ENCODE measurements at places on chromosomes 4 and X. TPM values are rescaled to one million over a fixed set of nuclear protein-coding genes. Genes with fewer than 3 reads are reported as not detected.

ERAS gene
- not detected for total RNA-seq

DNA sequence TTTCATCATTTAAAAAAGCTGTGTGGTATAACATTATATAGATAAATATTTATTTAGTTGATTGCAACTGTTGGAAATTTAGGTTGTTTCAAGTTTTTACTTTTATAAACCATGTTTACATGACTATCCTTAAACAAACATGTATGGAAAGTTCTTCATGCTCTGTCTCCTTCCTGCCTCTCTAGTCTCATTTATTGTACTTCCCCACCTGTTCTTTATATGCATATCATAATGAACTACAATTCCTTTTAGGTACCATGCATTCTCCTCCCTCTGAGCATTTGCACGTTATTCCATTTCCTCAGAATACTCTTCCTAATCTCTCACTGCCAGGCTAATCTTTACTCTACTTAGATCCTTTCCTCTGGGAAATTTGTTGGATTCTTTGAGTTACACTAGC lies 16.9 kb upstream of the ADH6 start:
- H3K27ac ChIP-seq: no peak overlapping the region
- H3K4me3 ChIP-seq: no peak overlapping the region
- H3K36me3 ChIP-seq: no peaks in the 10 kb centered on the region
- no peaks in the 10 kb centered on the region for H3K4me1 ChIP-seq
- no peak for DNase-seq
- H3K27me3 ChIP-seq: no peaks in the 10 kb centered on the region

DNA sequence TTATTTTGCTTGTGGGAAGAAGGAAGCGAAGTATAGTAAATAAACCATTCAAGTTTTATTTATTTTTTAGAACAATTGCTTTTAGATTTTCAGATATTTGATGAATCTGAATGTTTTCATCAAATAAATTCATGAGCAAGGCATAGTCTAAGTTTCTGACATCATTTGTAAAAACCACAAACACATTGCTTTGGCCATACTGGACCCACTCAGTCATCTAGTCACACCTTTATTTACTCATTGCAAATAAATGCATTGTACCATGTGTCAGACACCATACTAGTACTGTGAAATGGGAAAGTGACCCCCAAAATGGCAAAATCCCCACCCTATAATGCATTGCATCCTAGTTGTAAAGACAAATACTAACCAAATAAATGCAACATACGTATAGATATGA lies 449.1 kb upstream of the SMIM31 start:
- no peak for DNase-seq
- no peaks in the 10 kb centered on the region for H3K4me1 ChIP-seq
- no peak overlapping the region for H3K27ac ChIP-seq
- no peak overlapping the region for H3K4me3 ChIP-seq
- no peaks in the 10 kb centered on the region for H3K36me3 ChIP-seq

DNA sequence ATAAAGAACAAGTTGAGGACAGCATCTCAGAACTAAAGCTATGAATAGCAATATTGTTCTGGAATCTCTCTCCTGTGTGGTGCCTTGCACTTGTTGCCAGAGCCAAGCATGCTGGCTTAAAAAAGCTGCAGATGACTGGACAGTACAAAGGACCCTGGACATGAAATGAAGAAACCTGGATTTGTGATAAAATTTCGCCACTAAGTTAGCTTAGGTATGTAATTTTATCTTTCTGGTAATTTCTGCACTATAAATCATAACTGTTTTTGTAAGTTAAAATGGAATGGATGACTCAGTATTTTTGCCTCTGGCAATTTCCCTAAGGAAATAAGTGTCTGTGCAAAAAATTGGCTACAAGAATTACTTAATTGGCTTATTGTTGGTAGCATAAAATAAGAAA lies 317.2 kb downstream of the CAMK2D start:
- no peaks in the 10 kb centered on the region for H3K4me1 ChIP-seq
- no peak overlapping the region for H3K4me3 ChIP-seq
- no peaks in the 10 kb centered on the region for H3K27me3 ChIP-seq
- H3K36me3 ChIP-seq: no peaks in the 10 kb centered on the region

DNA sequence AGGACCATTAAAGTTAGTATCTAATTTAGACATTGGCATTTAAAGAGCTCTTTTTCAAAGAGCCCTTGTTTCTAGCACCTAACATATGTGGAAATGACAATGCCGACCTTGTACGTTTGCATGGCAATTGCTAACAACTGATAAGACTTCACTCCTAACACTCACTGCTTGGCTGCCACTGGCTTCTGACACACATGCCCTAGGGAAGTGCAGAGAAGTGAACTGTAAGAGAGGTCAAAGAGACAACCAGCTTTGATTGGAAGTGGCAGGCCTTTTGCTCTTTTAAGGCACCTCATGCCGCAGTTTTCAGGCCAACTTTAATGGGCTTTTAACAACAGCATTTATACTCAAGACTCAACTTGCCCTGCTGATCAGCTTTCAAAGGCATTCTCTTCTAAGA lies 158.4 kb downstream of the RAB28 start:
- no peak for DNase-seq
- H3K4me3 ChIP-seq: no peak overlapping the region
- H3K36me3 ChIP-seq: no peaks in the 10 kb centered on the region

DNA sequence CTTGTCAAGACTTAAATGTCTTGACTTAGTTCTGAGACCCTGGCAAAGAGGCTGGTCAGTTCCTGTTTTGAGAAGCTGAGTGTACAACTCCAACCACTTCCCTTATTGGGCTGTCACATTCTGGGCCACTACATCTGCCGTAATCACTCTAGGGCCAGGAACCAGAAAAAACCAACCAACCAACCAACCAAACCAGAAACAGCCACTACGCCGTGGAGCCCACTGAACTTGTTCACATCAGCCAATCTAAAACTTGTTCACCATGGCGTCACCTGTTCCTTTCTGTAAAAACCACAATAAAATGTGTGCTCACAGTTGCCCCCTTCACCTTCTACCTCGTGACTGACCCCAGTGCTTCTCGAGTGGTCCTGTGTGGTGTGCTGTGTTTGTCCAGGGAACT lies 107.3 kb downstream of the JADE1 start:
- H3K27me3 ChIP-seq: no peaks in the 10 kb centered on the region
- H3K4me3 ChIP-seq: no peak overlapping the region
- DNase-seq: no peak
- peaks cover 10% of the 10 kb centered on the region for H3K4me1 ChIP-seq

Measured in CD4-positive, alpha-beta memory T cell (primary cell).